Activated naive CD4-positive, alpha-beta T cell treated with anti-CD3 and anti-CD28 coated beads, Interleukin-2, amount 50 U/mL, for 16 hours (primary cell): ENCODE measurements at places on chromosomes 6 and 20.

DNA sequence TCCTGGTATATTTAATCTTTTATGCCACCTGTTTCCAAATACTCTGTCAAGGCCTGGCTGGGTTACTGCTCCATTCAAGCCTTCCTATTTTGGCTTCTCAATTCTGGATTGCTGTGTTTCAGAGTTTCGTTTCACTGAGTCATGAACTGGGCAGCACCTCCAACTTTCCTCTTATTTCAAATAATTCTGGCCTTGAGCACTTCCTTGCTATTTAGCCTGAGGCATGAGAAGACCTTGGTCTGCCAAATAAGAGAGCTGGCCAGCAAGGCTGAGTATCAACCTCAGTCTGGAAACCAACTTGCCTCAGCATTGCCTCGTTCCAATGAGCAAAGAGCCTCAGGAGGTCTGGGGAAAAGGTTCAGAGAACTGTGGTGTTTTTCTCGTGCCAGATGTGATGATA, 66.6 kb downstream of the TNFAIP3 start:
- no peak for DNase-seq

DNA sequence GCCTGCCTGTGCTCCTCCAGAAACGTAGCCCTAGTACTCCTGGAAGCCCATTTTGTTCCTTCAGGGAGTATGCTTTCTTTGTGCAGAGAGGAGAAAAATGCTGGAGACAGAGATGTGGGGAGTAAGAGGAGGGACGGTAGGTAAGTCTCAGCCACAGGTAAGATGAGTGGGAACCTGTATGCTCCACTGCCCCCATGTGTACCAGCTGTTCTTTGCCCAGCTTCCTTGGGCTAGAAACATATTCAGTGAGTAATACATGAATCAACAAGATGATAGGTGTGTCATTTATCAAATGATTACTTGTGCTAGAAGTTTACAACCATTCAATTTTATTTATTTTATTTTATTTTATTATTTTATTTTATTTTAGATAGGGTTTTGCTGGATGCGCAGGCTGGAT, 13.6 kb upstream of the CEP85L start:
- DNase-seq, result peak; percentile 21

GRCh38 chr6:136073216-136073615, 176.9 kb downstream of the MTFR2 start:
- DNase-seq, result no peak

DNA sequence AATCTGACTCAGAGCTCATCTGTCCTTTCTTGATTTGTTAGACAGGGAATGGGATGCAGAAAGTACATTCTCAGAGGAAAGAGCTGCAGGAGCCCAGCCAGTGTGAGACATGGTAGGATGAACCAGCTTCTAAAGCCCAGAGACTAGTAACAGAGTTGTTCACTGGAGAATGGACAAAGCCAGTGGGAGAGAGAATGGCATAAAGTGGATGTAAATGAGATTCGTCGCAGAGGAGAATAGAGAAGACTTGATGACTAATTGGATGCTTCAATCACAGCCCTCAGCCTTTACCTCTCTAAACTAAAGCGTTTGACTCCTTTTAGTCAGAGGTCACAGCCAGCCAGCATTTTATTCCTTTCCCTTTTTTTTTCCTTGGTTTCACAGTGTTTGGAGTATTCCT, 25.5 kb upstream of the L3MBTL3 start:
- no peak for DNase-seq

DNA sequence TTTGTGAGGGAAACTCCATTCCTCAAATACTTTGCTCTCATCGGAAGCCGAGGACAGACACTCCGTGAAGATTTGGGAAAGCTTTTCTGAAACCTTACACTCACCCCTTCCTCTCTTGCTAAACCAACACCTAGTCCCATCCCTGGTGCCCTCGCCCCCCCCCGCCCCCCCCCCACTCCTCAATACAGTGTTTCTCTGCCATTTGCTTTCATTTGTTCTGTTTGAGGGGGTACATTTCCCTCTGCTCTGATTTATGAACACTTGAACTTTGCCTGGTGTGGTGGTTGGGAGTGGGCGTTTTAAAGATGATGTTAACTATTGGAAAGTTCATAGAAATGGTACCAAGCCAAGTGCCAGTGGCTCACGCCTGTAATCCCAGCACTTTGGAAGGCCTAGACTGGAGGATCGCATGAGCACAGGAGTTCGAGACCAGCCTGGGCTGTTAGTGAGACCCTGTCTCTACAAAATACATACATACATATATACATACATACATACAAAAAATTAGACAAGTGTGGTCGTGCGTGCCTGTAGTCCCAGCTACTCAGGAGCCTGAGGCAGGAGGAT, 1.1 kb downstream of the RAB32 start:
- DNase-seq, result no peak

GRCh38 chr6:1113916-1114540, 197.9 kb upstream of the FOXQ1 start:
- DNase-seq, result no peak

GRCh38 chr6:139150920-139151319, 16.0 kb downstream of the HECA start:
- DNase-seq, result no peak

DNA sequence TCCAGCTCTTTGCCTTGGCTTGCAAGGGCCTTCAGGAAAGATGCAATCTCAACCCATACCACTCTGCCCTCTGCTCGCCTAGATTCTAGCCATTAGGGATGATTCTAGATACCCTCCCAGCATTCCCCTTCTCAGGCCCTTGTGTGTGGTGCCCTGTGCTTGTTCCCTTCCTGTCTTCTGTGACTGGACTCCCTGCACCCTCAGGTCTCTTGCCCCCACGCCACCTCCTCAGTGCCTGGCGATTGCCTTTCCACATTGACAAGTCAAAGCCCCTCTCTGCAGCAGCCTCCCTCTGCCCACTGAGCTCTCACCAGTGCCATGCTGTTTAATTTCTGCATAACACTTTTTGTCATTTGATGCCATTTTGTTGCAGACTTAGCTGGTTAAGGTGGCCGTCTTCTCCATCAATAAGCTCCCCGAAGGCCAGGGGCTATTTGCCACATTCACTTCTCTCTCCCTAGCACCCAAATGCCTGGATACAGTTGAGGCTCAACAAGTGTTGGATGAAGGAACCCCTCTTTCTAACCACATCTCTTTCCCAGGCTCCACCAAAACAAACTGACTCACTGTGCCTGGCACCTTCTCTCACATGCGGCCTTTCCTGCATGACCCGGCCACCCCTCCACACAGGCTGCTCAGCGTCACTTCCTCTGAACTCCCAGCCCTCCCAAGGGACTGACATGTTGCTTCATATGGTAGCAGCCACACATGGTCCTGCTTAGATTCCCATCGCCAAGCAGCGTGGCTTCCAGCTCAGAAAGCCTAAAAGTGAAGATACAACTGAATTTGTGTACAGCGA, 4.6 kb upstream of the TXNDC5 start:
- no peak for DNase-seq

- no peak for DNase-seq
Observed at GRCh38 chr6:112348891-112349635, 1.9 kb downstream of the RFPL4B start.

DNA sequence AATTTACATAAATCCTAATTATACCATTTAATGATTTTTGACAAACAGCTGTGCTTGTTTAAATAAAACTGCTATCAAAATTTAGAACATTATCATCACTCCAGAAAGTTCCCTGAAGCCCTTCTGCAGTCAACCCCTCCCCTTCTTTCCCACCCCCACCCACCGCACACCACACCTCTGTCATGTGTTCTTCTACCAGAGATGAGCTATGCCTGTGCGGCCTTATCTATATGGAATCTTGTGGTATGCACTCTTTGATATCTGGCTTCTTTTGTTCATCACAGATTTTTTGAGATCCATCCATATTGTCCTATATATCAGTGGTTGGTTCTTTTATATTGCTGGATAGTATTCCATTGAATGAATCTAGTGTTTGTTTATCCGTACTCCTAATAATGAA, 7.2 kb downstream of the MYLIP start:
- DNase-seq, result no peak

DNA sequence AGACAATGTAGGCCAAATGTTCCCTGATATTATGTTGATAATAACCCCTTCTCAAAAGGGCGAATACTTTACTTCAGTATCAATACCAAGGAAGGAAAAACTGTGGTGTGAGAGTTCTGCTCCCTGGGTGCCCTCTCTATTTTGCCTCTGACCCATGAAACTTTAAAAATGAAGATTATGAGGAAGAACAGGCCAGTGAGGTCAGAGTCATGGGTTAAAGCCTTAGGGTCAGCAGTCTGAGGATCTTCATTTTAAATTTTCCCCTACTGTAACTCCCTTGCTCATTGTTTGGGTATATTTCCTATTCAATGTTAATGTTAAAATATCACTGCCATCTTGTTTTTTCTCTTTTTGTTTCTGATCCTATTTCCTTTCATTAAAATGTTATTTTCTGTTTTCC, 47.9 kb downstream of the PRKN start:
- no peak for DNase-seq
